ENCODE measurements at places on chromosomes 6 and 20.

- DNase-seq: no peak
These were observed 1.0 kb upstream of the KIF13A start for GRCh38 chr6:17988422-17988944.

DNA sequence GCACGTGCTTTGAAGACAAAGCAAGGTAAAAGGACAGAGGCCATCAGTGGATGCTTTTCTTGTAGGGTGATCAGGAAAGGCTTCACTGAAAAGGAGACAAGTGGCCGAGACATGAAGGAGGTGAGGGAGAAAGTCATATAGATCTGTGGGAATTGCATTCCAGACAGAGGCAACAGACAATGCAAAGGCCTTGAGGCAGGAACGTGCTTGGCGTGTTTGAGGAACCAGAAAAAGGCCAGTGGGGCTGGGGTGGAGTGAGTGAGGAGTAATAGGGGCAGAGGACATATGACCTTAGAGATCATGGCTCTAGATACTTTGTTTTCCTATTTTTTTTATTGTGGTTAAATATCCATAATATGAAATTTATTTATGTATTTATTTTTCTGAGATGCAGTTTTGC is 10.5 kb upstream of the SALL4 start:
- no peak for DNase-seq

DNA sequence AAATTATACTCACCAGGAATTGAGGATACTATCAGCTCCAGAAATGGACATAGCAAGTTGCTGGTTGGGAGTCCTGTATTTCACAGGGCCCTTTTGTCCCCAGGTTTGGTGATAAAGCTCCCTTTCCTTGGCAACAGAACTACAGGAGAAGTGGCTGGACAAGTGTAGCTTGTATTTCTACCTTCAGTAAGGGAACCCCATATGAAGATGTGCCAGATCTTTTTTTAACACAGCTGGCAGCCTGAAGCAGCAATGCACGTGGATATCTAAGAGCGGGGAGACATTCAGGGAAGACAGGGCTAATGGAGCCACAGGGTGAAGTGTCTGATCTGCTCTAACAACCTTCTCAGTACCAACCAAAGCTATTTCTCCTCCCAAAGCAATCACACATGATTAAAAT is 373.9 kb upstream of the ID4 start:
- DNase-seq: no peak

DNA sequence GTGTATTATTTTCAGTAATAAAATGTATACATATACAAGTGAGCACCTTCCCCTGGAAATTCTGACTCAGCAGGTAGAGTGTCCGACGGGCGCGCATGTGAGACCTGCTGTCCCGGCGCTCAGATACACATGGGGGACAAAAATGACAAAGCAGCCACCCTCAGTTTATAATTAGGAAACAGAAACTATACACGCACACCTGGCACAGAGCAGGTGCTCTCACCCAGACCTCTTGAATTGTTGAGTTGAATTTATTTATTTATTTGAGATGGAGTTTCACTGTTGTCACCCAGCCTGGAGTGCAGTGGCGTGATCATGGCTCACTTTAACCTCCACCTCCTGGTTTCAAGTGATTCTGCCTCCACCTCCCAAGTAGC is 180.4 kb downstream of the ZDHHC14 start:
- DNase-seq: no peak

DNA sequence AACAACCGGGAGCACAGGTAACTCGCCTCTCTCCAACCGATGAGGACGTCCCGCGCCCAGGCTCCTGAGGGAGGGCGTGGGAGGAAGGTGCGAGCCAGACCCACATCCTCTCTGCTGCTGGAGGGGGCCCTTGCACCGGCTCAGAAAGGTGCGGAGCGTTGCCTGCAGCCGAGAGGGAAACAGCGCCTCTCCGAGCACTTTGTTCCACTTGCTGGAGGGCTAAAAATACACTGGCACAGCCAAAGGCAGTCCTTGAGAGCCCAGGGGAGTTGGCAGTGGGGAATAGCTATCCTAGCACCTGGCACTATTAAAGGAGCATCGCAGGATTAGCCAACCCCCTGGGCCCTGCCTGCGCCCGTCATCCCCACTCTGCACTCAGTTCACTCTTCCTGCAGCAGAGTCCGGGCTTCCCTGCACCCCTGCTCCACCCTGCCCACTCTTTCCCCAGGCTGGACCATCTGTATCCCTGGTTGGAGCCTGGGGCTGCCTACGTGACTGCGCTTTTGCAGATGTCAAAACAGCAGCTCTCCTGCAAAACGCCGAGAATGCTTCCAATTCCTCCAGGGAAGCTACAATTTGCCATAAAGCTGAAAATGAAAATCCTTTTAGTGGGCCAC is 108.9 kb downstream of the SNX5 start:
- DNase-seq: no peak

DNA sequence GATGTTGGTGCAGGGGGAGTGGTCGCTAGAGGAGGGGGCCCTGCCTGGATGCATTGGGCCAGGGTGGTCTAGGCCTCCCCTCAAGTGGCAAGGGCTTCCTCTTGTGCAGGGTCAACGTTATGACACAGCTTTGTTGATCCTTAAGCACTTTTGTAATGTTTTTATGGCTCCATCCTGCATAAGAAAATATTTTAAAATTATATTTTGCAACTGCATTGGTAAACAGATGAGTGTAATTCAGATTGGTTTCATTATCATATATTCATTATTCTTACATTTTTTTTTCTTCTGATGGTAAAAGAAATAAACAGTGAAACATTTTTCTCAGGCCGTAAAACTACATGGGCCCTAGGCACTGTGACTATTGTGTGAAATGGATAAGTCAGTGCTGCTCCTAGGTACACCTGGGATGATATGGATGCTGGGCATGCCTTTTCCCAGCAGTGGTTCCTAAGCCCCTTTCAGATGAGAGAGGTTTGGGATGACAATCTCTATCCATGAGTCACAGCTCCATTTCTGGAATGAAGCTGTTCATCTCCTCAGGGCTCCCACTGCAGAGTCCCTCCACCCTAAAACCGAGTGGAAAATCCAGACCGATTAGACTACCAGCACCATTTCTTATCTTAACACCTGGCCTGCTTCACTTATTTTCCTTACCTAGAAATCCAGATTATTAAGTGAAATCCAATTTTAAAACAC is 5.8 kb upstream of the SIM1 start:
- DNase-seq: no peak

DNA sequence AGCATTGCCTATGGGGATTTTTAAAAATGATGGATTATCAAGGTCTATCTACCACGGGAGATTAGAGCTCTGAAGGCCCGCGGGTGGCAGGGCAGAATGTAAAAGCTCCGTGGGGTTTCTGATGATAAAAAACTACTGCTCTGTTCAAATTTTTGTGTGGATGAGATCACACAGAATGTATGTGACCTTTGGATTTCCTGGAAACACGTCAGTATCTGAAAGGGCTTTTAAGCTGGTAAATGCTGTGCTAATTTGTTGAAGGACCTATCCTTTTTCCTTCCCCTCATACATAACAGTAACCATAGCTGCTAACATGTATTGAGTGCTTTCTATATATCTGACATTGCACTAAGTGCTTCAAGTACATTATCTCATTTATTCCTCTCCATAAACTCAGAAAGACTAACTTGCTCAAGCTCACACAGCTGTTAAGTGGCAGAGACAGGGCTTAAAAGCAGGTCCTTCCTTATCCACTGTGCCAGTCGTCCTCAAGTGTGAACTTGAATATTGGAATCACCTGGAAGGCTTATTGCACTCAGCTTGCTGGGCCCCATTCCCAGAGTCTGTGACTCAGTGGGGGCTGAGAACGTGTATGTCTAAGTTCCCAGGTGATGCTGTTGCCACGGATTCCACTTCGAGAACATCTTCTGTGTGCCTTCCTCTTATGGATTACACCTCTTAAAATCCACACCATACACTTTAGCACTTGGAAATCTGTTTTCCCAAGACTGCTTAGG is 1.9 kb upstream of the TMEM242 start:
- no peak for DNase-seq

- DNase-seq: no peak
These were observed 68.9 kb downstream of the GINS1 start for GRCh38 chr20:25476106-25477013.

GRCh38 chr20:32891926-32892660 is 33.4 kb downstream of the EFCAB8 start:
- DNase-seq: no peak

- DNase-seq: no peak
These were observed 33.7 kb downstream of the SRSF3 start for GRCh38 chr6:36627801-36628246.

- no peak for DNase-seq
These were observed 29.7 kb upstream of the AFDN start for GRCh38 chr6:167797011-167797471.

DNA sequence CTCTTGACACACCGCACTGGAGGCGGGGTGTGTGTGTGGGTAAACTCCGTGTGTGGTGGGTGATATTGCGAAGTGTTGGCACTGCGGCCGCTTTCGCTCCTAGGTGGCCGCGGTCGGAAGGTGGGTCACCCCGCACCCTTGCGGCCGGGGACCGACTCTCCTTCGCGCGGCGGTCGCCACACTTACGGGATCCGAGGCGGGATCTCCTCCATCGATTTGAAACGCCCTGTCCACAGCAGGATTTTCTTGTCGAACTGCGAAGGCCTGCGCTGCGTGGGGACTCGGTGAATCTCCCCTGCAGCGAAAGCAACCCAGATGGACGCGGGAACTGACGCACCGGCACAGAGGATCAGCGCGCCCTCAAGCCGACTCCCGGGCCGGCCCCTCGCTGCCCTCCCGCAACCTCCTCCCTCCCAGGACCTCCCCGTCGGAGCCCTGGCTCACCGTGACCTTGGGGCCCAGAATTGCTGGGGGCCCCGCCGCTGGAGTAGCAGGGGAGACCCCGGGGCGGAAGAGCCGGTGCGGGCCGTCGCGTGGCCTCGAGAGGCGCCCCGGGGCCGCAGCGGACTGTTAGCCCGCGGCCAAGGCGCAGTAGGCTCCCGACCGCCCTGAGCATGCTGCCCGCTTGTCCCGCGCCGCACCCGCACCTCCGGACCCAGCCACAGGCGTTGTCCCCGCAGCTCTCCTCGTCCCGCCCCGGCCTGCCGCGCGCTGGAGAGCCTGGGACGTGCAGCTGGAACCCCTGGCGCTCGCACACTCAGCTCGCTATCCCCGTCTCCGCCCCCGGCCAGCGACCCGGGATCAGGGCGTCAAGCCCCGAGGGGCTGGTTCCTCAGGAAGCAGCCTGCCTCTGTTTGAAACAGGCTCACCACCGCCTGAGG is at the start of gene FAM162B:
Gene FAM162B (minus strand): TSS at position 759 of the 881 bp plus-strand sequence. CDS start 143 bp downstream, at position 616.
- peak; percentile 14 for DNase-seq

DNA sequence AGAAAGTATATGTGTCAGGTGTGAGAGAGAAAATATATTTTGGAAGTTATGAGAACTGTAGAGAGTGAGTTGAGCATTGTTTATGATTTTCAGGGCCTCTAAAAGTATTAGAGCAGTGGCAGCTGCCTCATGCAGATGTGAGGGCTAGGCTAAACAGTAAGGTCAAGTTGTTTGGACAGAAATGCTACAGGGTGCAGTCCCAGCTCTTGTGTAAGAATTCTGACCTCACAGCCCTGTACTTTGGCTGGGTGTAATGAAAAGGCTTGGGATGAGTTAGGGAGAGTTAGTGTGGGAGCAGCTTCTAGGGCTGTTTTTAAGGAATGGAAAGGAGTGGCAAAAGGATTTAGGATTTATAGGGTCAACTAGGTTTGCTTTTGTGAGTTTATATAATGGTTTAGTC is 764.8 kb upstream of the ADGRB3 start:
- no peak for DNase-seq

GRCh38 chr6:98759459-98759858 is 74.9 kb upstream of the POU3F2 start:
- DNase-seq: no peak

GRCh38 chr20:7893014-7893730 is 47.1 kb downstream of the HAO1 start:
- no peak for DNase-seq

GRCh38 chr6:52603000-52603795 is 26.3 kb upstream of the TRAM2 start:
- DNase-seq: peak; percentile 70

- no peak for DNase-seq
These were observed 96.2 kb downstream of the TTLL2 start for GRCh38 chr6:167420858-167421766.

DNA sequence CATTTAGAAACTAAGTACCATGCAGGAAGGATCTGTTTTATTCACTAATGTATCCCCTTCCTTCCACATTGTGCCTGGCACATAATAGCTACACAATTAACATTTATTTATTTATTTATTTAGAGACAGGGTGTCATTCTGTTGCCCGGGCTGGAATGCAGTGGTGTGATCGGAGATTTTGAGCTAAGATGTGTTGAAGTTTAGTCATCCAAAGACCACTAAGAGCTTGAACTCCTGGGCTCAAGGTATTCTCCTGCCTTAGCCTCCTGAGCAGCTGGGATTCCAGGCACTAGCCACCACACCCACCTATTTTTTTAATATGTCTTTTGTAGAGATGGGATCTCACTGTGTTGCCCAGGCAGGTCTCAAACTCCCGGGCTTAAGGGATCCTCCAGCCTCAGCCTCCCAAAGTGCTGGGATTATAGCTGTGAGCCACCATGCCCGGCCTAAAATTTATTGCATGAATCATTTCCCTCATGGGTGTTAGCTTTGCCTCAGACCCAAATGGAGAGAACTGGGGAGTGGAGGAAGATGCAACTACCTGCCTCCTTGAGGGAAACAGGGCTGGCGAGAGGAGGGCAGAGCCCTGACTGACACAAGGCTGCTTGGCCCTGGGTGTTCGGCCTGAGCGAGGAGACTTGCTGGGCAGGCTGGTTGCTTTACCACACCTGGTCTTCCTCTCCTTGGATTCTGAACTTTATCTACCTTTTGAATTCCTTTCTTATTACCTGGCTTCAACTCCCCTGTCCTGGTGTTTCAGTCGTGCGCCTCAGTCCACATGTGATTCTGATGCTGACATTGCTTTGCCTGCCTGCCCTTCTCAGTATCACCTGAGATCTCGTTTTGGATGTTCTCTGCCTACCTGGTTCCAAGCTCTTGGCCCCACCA is 1.7 kb upstream of the DYNLT1 start:
- DNase-seq: no peak

- no peak for DNase-seq
These were observed 109.0 kb downstream of the FUT9 start for GRCh38 chr6:96124778-96125177.

DNA sequence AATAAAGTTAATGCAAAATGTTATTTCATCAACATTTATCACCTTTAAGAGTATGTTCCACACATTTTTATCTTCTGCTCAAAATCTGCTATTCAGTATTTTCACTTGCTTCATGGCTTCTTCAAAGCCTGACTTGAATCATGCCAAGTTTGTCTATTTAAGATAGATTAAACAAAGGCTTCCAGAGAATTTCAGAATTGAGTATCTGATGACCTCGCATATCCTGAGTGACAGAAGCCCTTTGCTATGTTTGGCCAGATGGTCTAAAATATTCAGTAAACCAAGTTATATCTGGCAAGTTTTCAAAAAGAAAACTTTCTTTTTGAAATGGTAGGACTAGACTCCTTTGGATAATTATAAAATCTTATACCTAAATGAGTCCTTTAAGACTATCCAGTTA is 348.9 kb upstream of the KCNQ5 start:
- peak; percentile 13 for DNase-seq

DNA sequence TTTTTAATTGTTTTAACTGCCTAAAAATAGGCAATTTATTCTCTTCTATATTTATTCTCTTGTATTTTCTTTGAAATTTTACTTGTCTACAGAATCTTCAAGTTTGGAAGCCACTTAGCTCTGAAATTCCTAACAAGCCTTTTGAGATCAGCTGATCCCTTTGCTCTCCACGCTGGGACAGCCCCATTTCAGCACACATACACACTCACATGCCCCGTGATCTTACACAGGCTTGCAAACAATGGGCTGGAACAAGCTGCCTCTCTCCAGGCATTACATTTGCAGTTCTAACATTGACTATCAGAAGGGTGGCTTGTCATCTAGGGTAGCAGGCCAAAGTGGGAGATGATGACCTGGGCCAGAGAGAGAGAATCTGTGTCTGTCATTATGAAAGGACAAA is 62.1 kb upstream of the RAB32 start:
- no peak for DNase-seq

- DNase-seq: peak; percentile 13
These were observed 454.3 kb upstream of the SPTLC3 start for GRCh38 chr20:12554426-12554825.
